ENCODE measurements at places on chromosomes 3 and 15.

GRCh38 chr3:17340693-17341092 lies 401.7 kb downstream of the TBC1D5 start:
- DNase-seq, result no peak

GRCh38 chr3:42980909-42981308 lies 1.8 kb downstream of the GASK1A start:
- DNase-seq, result no peak

GRCh38 chr3:56962206-56962605 lies 98.3 kb upstream of the SPATA12 start:
- DNase-seq, result no peak

- DNase-seq, result no peak
Measured at GRCh38 chr3:69511361-69511760, 125.5 kb upstream of the FRMD4B start.

- DNase-seq, result no peak
Measured at GRCh38 chr3:195460091-195460713, 17.4 kb upstream of the ACAP2 start.

- no peak for DNase-seq
Measured at GRCh38 chr15:99753066-99753465, 19.8 kb upstream of the LYSMD4 start.

- peak; percentile 56 for DNase-seq
Measured at GRCh38 chr3:100209948-100210771, 50.6 kb upstream of the TBC1D23 start.

DNA sequence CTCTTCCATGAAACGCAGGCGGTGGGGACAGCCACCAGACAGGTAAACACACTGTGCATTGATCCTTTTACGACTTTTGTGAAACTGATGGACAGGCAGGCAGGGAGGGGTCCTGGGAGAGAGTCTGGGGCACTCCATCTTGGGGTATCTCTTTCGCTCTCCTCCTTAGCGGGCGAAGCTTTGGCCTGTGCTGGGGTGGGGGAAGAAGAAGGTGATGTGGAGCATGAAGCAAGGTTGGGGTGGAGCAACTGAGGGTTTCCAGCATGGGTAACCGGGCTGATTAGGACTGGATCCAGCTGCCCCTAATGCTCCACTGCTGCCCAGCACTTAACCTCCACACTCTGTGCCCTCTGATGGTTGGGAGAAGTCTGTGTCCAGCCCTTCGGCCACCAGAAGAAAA lies 25.6 kb downstream of the MUC20 start:
- no peak for DNase-seq

DNA sequence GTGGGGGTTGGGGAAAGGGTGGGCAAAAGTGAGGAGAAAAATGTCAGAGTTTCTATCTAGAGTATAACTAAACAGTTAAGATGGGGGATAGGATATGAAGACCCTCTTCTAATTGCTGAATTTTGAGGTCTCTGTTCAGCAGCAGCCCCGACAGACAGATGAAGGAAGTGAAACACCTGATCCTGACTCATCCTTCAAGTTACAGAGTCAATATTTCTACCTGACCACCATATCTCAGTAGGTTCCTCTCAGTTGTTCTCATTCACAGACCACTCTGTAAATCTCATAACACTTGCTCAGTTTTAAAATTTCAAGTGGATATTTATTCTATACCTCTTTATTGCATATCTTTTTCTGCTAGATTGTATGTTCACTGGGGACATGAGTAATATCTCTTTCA lies 69.5 kb downstream of the CCDC54 start:
- no peak for DNase-seq

GRCh38 chr3:148330542-148330941 lies 367.2 kb upstream of the AGTR1 start:
- no peak for DNase-seq

- DNase-seq, result no peak
Measured at GRCh38 chr3:56115199-56115598, 353.1 kb downstream of the ERC2 start.

- no peak for DNase-seq
Measured at GRCh38 chr3:188841906-188842305, 329.9 kb upstream of the TPRG1 start.

DNA sequence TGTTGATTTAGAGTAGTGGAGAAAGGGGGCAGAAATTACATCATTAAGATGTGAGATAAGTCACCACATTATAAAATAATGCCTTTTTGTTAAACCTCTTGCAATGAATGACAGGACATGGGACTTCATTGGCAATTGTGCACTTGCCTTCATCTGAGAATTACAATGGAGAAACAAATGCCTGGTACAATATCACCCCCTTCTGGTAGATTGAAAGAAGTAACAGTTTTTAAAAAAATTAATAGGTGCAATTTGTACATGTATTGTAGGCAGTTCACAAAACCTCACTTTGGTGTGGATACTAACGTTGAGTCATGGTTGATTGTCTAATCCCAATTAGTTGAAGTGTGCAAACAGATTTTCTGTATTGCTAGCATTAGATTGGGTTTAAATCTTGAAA lies 4.6 kb upstream of the P2RY14 start:
- peak; percentile 75 for DNase-seq

- no peak for DNase-seq
Measured at GRCh38 chr15:74434263-74435136, 742 bp upstream of the SEMA7A start.

DNA sequence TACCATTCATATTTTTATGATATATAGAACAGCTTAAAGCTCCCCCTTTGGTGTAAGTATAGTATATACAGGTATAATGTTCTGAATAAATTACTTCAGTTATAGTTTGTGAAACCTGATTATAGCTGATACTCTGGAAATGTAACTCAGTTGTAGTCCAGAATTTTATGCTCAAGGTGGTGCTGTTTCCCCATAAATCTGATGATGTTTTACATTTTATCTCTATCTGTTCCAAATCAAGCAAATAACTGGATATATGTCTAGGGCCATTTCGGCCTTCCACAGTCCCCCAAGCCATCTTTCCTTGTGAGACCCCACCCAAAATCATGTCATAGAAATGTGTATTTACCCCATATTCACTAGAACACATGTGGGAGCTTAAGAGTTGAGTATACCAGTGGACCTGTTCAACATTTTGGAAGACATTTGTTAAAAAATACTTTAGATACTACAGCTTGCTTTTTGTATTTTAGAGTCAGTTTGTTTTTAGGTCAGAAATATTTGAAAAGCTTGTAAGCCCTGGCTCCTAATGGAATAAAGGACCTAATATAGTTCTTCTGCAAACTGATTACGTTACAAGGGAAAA lies 107.1 kb downstream of the ATG7 start:
- DNase-seq, result peak; percentile 16

GRCh38 chr3:104347291-104347690 lies 1019.4 kb upstream of the ALCAM start:
- no peak for DNase-seq

DNA sequence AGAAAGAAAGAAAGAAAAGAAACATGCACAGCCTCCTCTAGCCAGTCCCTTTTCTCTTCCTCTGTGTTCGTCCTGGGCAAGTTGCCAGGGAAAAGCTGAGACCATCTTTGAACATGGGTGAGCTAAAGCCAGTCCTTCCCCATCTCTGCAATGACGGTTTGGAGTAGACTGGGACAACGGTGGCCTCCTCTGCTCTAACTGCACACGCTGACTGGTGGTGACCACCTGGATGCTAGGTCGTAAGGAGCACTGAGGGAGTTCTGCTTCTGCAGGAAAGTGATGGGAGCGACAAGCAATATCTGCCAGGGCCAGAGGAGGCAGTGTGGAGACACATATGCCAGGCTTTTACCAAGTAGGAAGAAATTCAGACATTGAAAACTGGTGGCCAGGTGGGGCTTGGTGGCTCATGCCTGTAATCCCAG lies 111.7 kb downstream of the NUP210 start:
- peak; percentile 17 for DNase-seq

- DNase-seq, result no peak
Measured at GRCh38 chr3:11721479-11721878, 77.8 kb upstream of the VGLL4 start.

- no peak for DNase-seq
Measured at GRCh38 chr15:60720086-60720485, 241.1 kb upstream of the ICE2 start.

- no peak for DNase-seq
Measured at GRCh38 chr3:51621091-51621892, 49.8 kb upstream of the TEX264 start.

- no peak for DNase-seq
Measured at GRCh38 chr15:51161491-51162220, 67.0 kb upstream of the TNFAIP8L3 start.

DNA sequence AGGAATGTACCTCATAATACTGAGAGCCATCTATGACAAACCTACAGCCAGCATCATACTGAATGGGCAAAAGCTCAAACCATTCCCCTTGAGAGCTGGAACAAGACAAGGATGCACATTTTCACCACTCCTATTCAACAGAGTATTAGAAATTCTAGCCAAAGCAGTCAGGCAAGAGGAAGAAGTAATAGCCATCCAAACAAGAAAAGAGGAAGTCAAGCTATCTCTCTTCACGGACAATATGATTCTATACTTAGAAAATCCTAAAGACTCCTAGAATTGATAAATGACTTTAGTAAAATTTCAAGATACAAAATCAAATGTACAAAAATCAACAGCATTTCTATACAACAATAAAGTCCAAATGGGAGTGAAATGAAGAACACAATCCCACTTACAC lies 30.2 kb downstream of the OCA2 start:
- no peak for DNase-seq

DNA sequence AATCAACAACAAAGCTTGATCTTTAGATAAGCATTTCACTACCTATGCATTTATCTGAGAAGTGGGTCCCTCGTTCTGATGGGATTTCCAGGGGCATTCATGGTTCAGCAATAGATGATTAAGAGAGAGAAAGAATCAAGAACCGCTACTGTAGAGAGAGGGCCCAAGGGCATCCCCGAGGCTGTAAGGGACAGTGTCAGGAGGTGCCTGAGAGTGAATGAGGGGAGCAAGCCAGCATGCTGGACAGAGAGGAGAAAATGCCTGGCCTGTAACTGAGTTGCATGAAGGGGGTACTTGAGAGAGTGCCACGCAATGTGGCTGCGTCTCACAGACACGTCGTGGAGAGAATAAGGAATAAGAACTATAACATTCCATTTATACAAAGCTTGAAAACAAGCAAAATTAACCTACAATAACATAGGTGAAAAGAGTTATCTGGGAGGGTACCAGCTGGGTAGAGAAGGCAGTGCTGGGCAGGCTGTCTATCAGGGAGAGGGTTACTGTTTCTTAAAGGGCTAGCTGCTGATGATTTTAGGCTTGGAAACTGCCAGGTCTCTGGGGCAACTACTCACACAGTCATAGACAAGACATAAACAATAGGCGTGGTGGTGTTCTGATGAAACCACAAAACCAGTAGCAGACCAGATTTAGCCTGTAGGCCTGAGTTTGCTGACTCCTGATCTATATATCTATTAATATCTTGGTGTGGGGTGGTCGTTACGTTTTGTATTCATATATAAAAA lies 374.6 kb upstream of the CFAP20DC start:
- DNase-seq, result peak; percentile 72

GRCh38 chr3:37609181-37610110 lies 252.2 kb upstream of the CTDSPL start:
- DNase-seq, result no peak

GRCh38 chr3:120641696-120642246 lies 40.3 kb downstream of the HGD start:
- no peak for DNase-seq

DNA sequence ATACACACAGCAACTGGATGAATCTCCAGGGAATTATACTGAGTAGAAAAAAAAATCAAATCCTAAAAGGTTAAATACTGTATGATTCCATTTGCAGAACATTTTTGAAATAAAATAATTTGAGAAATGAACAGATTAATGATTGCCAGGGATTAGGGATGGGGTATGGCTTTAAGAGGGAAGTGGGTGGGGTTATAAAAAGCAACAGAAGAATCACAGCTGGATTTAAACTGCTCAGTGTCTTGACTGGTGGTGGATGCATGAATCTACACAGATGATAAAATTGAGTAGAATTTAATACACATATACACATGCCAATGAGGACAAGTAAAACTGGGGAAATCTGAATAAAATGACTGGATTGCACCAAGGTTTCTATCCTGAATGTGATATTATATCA lies 79.7 kb upstream of the GOLGA8B start:
- DNase-seq, result no peak
